Retina (tissue), 1 donor: ENCODE measurements at places on chromosomes 5 and 9.
A peak's percentile ranks its signal among the peaks of the same experiment; 100 is the strongest.

DNA sequence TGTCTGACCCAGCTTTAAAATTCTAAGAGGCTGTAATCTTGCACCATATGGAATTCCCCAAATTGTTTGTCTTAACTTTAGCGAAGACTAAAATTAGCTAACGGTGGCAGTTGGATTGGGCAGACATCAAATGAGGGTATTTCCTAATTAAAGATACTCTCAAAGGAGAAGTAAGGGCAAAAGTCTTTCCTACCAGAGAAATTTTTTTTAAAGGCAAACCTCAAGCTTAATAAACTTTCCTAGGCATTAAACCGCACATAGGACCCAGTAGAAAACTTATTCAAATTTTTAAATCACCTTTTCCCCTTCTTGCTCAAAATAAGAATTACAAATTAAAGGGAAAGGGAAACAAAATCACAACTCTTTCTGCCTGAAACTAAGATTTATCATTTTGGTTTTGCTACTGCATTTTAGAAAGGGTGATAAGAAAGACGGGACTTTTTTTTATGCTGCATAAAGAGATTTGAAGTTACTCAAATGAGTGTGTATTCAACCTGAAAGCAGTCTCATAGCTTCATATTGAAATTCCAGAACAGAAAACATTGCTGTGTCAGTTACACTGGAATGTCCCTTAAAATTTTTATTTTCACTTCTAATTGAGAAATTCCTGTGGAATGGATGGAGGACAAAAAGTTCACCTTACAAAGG is 189.1 kb upstream of the PTGER4 start:
- no peak for DNase-seq

GRCh38 chr5:16456103-16456832 is 9.3 kb downstream of the ZNF622 start:
- peak; percentile 75 for DNase-seq

GRCh38 chr9:136107953-136108647 is 10.6 kb downstream of the TMEM250 start:
- no peak for DNase-seq

DNA sequence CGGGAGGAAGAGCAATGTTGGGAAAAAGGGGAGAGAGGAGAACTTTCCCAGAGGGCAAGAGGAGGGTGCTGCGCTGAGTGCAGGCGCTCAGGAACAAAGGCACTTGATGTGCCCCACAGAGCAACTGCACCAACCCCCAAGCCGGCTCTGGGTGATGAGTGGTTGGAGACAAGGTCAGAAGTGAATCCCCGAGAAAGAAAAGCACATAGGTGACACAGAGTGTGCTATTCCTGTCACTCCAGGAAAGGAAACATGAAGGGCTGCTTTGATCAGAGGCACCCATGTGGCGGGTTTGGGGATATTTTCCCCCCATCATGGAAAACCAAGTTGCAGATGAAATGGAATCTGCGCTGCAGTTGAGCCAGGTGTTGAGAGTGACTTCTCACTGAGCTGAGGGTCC is 20.7 kb upstream of the SLC25A48 start:
- no peak for DNase-seq

DNA sequence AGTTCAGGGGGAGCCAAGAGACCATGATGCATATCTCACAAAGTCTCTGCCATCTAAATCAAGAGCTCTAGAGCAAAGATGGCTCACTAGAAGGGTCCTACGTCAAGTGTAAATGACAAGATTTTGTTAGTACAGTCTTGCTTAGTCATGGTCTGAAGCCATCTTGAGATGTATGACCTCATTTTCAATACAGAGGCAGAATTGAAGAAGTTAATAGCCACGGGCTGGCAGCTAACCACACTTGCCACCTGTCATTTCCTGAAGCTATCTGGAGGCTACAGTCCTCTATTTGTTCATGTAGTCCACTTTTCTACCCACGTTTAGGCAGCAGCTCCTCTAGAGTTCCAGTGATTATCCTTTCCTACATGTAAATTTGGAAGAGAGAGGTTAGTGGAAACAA is 231.7 kb upstream of the CDH12 start:
- no peak for DNase-seq

DNA sequence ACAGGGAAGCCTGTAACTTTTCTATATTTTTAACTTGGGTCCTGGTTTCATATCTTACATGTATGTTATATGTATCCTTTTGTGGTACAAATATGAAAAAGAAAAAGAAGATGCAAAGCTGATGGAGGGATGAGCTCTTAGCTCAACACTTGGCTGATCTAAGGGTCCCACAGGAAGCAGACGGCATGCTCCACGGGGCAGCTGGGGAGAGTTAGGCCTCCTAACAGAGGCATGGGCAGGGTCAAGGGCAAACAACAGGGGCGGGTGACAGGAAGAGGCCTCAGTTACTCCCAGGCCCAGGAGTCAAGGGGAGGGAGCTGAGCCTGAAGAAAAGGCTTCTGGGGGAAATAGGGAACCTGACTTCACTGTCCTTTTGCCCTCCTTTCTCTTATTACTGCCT is 287.2 kb downstream of the ZSWIM6 start:
- DNase-seq: no peak

- peak; percentile 8 for DNase-seq
These were observed 18.8 kb downstream of the GLE1 start for GRCh38 chr9:128523199-128523925.

- DNase-seq: no peak
These were observed 350 bp upstream of the ECPAS start for GRCh38 chr9:111484572-111484894.
